ENCODE measurements at places on chromosomes 6 and 20.
A peak's percentile ranks its signal among the peaks of the same experiment; 100 is the strongest.

- no peak for DNase-seq
Observed at GRCh38 chr6:137740091-137740755, 126.8 kb upstream of the TNFAIP3 start.

DNA sequence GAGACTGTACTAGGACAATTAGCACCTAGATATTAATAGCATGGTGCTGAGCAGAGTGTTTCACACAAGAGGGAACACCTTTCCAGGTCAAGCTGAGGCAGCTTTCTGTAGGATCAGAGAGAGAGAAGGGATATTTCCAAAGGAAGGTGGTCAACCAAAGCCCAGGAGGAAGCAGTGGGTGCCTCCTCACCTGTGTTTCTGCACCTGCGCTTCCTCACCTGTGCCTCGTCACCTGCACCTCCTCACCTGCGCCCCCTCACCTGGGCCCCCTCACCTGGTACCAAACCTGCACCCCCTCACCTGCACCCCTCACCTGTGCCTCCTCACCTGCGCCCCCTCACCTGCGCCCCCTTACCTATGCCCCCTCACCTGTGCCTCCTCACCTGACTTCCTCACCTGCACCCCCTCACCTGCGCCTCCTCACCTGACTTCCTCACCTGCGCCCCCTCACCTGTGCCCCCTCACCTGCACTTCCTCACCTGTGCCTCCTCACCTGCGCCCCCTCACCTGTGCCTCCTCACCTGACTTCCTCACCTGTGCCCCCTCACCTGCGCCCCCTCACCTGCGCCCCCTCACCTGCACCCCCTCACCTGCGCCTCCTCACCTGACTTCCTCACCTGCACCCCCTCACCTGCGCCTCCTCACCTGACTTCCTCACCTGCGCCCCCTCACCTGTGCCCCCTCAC lies 67.9 kb downstream of the TTLL2 start:
- peak; percentile 5 for DNase-seq

- DNase-seq, result no peak
Observed at GRCh38 chr6:5464099-5464885, 203.0 kb downstream of the FARS2 start.

DNA sequence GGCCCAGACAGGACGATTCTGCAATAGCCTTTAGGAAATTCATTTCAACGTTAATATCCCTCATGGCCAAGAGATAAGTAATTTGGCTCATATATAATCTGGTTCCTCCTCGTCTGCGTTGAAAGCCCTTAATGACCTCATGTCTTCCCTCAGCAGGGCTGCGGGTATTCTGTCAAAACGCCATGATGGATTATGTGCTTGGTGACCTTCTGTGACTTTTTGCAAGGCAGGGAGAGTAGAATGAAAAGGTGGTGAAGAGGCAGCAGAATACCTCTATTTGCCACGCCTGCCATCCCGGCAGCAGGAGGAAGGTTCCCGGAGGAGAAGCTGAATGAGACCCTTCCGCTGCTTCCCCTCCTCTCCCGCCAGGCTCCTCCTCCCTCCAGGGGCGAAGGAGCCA lies 41.1 kb upstream of the SPACA1 start:
- DNase-seq, result no peak

DNA sequence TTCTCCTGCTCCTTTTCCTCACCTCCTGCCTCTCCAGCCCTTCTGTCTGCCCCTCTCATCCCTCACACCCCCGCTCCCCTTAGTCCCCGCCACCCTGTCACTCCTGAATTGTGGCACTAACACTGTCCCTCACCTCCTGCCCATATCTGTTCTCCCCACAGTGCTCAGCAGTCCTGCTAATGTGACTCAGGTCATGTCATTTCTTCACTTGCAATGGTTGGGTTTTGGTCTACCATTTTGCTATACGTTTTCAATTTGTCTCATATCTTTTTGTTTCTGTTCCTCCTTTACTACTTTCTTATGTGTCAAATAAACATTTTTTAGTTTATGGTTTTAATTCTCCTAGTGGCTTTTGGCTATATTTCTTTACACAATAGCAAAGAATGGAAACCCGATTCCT lies 1.3 kb upstream of the HLA-B start:
- no peak for DNase-seq

GRCh38 chr20:47351643-47352331 lies 4.7 kb downstream of the ZMYND8 start:
- peak; percentile 10 for DNase-seq

GRCh38 chr6:30722280-30723112 lies 2.3 kb downstream of the TUBB start:
- peak; percentile 66 for DNase-seq

- DNase-seq, result peak; percentile 42
Observed at GRCh38 chr6:127120023-127120786, 1.7 kb downstream of the RSPO3 start.

- DNase-seq, result no peak
Observed at GRCh38 chr20:35826397-35826998, 54.7 kb downstream of the PHF20 start.

DNA sequence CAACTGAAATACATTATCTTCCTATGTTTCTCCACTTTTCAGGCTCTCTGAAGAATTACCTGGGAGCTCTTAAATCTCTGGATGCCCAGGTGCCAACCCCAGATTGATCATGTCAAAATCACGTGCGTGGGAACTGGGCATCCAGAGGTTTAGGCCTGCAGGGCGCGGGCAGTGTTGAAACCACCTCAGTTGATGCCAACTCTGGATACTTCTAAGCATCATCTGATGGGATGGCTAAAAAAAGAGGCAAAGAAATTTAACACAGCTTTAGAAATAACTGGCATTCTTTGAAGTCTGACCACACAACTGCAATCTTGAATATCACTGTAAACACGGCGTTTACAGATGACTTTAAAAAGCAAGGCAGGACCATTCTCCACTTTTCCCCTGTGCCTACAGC lies 41.9 kb downstream of the PTGIS start:
- DNase-seq, result no peak

- DNase-seq, result no peak
Observed at GRCh38 chr6:170355661-170356060, 49.1 kb downstream of the FAM120B start.

- DNase-seq, result no peak
Observed at GRCh38 chr6:129359811-129360681, 349.9 kb downstream of the ARHGAP18 start.

- DNase-seq, result peak; percentile 96
Observed at GRCh38 chr6:35468181-35468979, at the start of gene RPL10A. RPL10A (plus strand) TSS chr6:35468401; CDS start chr6:35468435, 34 bp downstream.

DNA sequence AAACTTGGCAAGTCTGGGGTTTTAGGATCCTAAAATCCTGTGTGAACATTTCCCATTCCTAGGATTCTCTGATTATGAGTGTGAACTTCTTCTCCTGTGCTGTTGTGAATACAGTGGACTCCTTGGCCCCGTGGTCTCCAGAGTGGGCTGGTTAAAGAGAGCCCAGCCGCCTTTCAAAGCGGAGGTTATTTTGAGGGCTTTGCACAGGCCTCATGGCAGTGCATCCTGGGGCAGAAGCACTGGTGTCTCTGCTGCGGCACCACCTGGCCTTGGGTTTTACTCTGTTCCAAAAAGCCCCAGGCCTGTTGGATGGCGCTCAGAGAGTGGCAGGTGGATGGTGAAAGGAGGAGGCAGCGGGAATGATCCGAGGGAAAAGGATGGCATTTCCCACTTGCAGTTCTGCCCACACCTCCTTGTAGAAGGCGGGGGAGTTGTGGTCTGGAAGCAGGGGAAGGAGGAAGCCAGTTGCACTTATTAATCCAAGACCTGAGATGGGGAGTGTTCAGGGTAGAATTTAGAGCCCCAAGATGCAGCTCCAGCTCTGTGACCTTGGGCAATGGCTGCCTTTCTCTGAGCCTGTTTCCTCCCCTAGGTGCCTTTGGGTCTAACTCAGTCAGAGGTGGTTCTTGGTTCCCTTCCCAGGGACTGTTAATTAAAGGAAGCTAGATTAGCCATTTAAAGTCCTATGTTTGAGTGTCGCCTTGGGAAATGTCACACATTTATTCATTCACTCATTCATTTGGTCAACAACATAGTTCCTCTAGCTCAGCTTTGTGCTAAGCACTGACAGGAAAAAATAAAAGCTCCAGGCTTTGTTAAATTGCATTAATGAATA lies 22.4 kb downstream of the MMP24 start:
- no peak for DNase-seq

DNA sequence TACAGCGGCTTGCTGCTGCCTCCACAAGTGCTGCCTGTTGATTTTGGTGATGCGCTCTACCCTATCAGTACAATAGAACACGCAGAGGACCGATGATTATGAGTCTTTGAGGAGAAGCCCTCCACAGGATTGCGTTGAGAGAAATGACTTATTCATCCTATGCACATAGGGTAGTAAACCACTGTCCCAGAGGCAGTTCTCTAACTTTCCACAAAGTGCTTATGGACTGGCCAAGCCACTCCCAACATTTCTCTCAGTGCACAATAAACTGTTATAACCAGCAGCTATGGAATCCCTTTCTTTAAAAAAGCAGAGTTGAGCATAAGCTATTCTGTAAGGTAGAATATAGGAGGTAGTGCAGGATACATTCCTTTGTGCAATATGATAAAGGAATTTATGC lies 48.2 kb upstream of the REV3L start:
- no peak for DNase-seq

- DNase-seq, result no peak
Observed at GRCh38 chr6:110395221-110395620, 20.2 kb downstream of the DDO start.

DNA sequence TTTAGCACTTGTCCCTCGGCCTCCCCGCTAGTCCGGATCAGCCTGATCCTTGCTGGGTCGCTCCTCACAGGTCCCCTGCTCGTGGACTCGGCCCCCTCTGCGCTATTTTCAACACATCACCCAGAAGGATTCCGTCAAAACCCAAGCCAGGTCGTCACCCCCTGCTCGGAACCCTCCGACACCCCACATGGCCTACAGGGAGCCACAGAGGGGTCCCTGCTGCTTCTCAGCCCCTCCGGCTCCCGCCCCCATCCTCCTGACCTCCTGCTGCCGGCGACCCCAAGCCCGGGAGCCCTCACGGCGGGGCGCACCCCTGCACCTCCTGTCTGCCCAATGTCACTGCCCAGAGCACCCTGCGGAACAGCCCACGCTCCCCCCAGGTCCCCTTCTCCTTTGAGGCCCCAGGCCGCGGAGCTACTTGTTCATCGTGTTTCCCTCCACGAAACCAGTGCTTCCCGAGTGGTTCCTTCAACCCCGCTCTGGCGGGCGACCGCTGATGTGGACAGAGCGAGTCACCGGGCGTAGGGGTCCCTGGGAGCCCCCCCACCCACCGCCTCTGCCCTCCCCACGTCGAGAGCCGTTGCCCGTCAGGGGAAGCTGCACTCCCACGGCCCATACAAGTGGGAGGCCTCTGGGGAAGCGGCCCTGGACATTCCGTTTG lies 638 bp upstream of the MYL9 start:
- peak; percentile 19 for DNase-seq

DNA sequence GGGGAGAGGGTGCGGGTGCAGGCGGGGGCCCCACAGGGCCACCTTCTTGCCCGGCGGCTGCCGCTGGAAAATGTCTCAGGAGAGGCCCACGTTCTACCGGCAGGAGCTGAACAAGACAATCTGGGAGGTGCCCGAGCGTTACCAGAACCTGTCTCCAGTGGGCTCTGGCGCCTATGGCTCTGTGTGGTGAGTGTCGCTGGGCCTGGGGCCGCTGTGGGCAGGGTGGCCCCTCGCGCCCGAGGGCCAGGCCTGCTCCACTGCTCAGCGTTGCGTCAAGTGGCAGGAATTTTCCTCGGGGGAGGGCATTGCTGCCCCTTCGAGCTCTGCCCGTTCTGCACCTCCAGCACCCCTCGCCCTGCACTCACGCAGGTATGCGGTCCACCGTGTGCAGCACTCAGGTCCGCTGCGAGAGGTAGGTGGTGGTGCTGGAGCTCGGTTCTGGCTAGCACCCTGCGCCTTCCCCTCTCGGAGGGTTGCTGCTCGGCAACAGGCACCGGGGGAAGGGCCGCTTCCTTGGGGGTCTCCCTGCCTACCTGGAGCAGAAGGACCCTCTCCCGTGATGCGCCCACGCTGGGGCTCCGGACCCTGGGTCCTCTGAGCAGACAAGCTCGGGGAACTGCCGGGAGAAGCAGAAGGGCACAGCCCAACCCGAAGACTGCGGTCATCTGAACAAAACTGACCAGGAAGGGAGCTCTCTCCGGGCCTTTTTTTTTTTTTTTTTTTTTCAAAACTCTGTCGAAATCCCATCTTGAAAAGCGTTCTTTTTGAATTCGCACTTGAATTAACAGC lies 674 bp downstream of the MAPK14 start:
- DNase-seq, result no peak

DNA sequence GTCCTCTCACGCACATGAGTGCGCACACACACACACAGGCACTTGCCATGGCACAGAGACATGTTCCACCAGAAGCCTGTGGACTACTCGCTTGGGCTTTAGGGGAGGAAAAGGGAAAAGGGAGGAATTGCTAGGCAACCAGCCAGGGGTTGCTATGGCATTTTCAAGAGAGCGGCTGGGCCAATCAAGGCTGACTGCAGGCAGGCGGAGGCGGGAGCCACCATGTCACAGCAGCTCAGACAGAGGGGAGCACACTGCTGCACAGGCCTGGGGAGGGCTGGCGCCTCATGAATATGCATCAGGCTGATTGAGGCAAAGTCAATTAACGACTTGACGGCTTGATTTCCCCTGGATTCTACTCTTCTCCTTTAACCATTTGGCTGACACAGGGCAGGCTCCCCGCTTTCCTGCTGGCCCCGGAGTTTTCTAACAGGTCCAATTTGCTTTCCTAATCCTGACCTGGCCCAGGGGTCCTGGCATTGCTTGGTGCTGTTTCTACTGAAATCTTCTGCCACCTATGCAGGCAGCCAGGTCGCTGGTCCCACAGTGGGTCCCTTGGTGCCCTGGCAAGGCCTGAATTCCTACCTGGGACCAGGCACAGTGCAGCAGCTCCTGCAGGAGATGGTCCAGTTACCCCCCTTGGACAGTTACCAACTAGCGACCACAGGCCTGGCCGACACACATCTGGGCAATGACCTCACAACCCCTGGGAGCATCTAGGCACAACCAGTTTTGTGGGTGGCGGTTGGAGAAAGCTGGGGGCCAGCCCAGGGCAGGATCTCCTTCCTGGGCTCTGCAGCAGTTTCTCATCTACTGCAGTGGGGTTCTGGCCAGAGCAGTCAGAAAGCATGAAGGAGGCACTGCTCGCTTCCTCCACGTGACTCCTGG lies 52.1 kb downstream of the YTHDF1 start:
- DNase-seq, result no peak
